ENCODE measurements at places on chromosomes 1 and 21. TPM values are rescaled to one million over a fixed set of nuclear protein-coding genes. Genes with fewer than 3 reads are reported as not detected.

Gene LRRC52
- total RNA-seq = not detected

Gene UBL4B
- not detected for total RNA-seq

Gene RIMS3
- 5.3 TPM for total RNA-seq

Gene CRYBG2
- 0.55 TPM for total RNA-seq

Gene SPOCD1
- total RNA-seq = 0.14 TPM

Gene BRDT
- not detected for total RNA-seq

Gene BTF3L4
- total RNA-seq = 42.9 TPM

Gene GJA4
- total RNA-seq = 3.3 TPM

Gene ELK4
- 21.0 TPM for total RNA-seq

Data from sigmoid colon (tissue), 7 donors.